ENCODE measurements at places on chromosomes 7 and 10.

- DNase-seq: no peak
These were observed 254.2 kb downstream of the COBL start for GRCh38 chr7:51062222-51062987.

- DNase-seq: no peak
These were observed 103.3 kb downstream of the TPST1 start for GRCh38 chr7:66308411-66308810.

DNA sequence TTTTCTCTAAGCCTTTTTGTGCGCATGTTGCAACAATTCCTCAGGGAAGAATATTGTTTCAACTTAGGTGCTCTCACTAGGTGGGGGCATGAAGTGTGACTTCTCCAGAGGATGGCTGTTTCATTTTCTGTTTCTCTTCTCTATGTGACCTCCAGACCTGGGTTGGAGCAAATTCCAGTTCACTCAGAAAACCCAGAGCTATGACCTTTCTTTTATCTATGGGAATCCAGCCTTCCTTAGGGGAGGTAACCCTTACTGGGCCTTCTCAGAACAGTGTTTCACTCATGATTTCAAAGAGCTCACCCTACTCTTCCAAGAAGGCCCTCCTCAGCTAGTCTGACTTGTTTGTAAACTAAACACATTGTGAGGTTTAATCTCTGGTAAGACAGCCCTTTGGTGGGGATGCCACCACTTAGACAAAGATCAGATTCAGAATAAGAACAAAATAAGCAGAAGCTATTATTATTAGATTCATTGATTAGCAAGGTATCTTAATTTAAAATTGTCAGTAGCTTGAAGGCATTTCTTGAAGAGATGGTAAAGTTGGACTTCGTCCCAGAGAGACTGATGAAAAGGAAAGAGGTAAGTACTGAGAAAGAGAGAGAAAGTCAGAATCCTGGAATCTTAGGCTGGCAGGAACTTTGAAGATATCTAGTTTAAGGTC is 16.6 kb upstream of the TAS2R60 start:
- DNase-seq: no peak

DNA sequence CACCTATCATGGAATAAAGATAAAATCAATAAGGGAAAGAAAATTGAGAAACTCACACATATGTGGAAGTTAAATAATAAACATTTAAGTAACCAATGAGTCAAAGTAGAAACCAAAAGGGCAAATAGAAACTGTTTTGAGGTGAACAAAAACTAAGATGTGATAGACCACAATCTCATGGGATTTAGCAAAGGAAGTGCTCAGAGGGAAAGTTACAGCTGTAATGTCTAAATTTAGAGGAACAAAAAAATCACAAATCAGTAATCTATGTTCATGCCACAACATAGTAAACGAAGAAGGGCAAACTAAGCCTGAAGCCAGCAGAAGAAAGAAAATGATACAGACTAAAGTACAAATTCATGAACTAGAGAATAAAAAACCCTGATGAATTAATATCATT is 16.3 kb downstream of the CYP3A4 start:
- DNase-seq: no peak

DNA sequence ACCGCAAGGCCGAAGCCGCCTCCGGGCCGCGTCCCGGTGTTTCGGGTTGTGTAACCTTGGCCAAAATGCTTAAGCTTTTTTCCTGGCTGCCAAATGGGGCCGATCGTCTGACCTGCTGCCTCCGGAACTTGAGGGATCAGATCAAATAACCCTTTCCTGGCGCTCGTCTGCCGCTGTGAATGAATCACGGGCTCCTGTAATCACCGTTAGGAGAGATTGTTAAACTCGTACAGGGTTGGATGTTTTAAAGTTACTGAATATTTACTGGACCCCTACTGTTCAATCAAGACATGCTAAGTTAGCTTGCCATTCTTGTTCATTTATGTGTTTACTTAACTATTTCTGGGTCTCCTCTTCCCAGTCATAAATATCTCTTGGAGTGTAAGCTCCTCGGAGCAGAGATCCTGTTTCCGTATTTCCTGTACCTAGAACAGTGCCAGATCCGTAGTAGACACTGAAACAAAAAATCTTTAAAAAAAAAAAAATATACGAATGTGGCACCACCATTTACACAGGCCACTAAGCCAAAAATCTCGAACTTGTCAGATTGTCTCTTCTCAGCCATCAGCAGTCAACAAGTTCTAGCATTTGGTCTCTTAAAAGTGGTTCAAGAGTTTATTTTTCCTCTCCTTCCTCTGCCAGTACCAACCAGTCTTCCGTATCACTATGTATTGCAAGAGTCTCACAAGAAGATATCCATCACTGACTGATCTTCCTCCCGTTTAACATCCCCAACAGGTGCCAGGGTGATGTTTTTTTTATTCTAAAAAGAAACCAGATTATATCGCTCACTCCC is 650 bp upstream of the TM9SF3 start:
- DNase-seq: peak; percentile 89

GRCh38 chr10:77602913-77603533 is 34.6 kb downstream of the KCNMA1 start:
- no peak for DNase-seq

- DNase-seq: no peak
These were observed 13.4 kb upstream of the CXCL12 start for GRCh38 chr10:44398271-44398670.

DNA sequence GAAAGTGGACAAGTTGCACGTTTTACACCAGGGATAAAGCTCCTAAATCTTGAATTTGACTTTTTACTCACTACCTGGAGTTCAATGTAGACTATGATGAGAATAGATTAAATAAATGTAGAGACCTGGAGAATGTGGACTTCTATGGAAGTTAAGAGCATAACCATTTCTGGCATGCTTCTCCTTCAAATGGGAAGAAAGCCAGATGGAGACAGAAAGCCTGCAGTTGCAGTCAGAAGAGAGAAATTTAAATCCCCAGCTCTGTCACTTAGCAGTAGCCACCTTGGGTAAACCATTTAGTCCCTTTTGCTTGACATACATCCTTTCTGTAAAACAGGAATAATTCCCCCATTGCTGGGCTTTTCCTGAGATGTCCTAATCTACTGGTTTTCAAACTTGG is 355.3 kb upstream of the AUTS2 start:
- DNase-seq: no peak

DNA sequence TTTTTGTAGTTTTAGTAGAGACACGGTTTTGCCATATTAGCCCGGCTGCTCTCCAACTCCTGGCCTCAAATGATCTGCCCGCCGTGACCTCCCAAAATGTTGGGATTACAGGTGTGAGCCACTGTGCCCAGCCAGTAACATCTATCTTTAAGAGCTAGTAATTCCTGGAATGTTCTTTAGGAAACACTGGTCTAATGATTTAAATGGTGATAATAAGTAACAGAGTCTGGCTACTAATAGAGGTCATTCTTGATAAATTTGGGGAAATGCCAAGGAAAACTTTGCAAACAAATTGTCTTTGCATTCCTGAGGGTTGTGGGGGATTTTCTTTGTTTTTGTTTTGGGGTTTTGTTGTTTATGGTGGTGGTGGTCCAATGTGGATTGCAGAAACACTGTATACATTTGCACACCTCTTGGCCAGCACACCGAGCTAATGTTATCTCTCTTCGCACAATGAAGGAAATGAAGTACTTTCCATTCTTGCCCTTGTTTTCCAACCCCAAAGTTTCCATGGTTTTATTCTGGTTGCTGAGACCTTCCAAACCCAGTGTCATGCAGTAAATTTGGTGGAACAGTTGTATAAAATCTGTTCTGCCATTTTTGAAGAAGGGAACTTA is 51.3 kb upstream of the WIPF3 start:
- no peak for DNase-seq

DNA sequence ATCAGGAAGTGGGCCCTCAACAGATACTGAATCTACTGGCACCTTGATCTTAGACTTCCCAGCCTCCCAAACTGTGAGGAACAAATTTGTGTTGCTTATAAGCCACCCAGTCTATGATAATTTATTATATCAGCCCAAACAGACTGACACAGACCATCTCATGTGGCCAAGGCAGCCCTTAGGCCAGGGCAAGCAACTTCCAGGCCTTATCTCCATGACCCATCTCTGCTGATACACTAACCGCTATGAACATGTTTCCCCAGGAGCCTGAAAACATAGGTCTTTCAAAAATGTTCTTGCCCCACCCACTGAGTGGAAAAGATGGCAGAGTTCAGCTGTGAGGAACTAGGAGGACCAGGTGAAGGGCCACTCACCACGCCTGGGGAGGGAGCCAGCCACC is 3.2 kb upstream of the BLOC1S2 start:
- DNase-seq: peak; percentile 78

GRCh38 chr10:24170199-24170598 is 38.7 kb upstream of the KIAA1217 start:
- DNase-seq: no peak

GRCh38 chr10:101050208-101051069 is 11.3 kb upstream of the KAZALD1 start:
- peak; percentile 65 for DNase-seq

- no peak for DNase-seq
These were observed 75.5 kb downstream of the ZNF777 start for GRCh38 chr7:149385195-149385950.

- DNase-seq: peak; percentile 54
These were observed 40.9 kb upstream of the ZNF32 start for GRCh38 chr10:43689618-43689954.

GRCh38 chr10:24208661-24209431 is at the start of gene KIAA1217:
TSS of gene KIAA1217 (plus strand) at chr10:24209138. CDS start at chr10:24209194, 56 bp downstream.
- no peak for DNase-seq

- DNase-seq: no peak
These were observed 121.1 kb upstream of the PDE1C start for GRCh38 chr7:32191305-32191704.

- DNase-seq: no peak
These were observed 48.5 kb upstream of the ABLIM1 start for GRCh38 chr10:114706458-114707055.

- no peak for DNase-seq
These were observed 193.0 kb downstream of the PCDH15 start for GRCh38 chr10:54607983-54608382.

- DNase-seq: no peak
These were observed 48.1 kb upstream of the TARP start for GRCh38 chr7:38321515-38321944.

DNA sequence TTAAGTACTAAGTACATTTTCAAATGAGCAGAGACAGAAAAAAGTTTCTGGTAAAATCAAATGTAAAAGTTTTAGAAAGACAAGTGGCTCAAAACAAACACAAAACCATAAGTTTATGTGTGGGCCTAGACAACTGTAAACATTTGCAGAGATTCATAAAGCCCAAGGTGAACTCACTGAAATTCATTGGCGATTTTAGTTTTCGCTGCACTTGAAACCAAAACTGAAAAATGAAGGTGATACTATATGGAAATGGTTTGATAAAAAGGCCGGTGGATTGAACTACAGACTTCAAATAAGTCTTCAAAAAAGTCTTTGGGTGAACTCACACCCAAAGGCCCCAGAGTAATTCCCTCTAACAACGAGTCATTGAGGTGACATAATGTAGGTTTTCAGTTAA is 1184.9 kb upstream of the C7orf33 start:
- DNase-seq: no peak

- no peak for DNase-seq
These were observed 168.9 kb downstream of the TWIST1 start for GRCh38 chr7:18948521-18948920.

- no peak for DNase-seq
These were observed 476.5 kb upstream of the POT1 start for GRCh38 chr7:125406111-125406510.

DNA sequence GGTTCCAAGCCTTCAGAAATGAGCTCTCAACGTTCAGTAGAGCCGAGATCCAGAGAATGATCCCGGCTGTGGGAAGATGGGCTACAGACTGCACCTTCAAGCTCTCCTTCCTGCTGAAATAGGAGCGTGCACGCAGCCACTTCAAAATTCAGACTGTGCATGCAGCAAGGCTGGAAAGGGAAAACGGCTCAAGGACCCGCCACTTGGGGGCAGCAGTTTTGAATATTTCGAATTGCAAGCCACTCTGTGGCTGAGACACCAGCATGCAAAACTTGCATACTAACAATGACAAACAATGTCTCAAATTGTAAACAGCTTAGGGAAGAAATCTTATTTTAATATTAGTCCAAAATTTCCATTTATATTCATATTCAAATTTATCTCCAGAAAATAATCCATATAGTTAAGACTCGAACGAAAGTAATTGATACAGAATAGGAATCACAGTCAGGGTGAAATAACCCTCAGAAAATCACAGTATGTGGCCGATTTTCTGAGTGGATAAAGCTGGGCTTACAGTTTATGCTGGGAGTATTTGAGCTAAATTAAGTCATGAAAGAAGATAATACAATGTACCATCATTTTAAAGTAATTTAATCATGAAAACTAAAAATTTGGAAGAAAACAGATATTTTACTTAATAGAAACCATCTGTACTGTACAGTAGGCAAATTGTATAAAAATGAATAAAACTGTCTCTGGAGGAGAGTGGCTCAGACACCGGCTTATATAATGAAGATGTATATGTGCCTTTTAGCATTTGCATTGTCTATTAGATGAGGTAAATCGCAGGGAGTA is 137.9 kb upstream of the MKI67 start:
- peak; percentile 30 for DNase-seq

- no peak for DNase-seq
These were observed 25.1 kb downstream of the PUS7 start for GRCh38 chr7:105497016-105497415.

- peak; percentile 90 for DNase-seq
These were observed 44.5 kb upstream of the TRIM8 start for GRCh38 chr10:102599565-102600327.

DNA sequence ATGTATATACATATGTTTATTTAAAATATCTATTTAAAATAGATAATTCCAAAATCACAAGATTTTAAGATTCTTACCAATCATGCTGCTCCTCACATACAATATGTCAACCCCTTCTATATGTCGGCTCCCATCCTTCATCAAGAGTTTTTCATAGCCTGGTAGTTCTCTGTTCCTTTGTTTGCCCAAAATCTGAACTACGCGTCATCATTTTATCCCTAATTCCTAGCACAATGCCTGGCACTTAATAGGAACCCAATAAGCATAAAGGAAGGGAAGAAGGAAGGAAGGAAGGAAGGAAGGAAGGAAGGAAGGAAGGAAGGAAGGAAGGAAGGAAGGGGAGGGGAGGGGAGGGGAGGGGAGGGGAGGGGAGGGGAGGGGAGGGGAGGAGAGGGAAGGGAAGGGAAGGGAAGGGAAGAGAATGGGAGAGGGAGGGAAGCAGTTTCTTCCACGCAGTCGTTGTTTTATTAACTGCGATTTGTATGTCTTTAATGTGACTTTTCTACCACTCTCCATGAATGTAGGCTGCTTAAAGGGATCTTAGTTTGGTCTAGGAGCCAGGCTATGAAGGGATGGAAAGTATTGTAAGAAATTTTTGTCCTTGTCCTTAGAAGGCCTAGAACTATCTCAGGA is 83.3 kb upstream of the PCGF5 start:
- no peak for DNase-seq

GRCh38 chr7:155308330-155309020 is 10.8 kb downstream of the INSIG1 start:
- no peak for DNase-seq

Measured in erythroblast (primary cell).